ENCODE measurements at places on chromosomes 12 and 14.

DNA sequence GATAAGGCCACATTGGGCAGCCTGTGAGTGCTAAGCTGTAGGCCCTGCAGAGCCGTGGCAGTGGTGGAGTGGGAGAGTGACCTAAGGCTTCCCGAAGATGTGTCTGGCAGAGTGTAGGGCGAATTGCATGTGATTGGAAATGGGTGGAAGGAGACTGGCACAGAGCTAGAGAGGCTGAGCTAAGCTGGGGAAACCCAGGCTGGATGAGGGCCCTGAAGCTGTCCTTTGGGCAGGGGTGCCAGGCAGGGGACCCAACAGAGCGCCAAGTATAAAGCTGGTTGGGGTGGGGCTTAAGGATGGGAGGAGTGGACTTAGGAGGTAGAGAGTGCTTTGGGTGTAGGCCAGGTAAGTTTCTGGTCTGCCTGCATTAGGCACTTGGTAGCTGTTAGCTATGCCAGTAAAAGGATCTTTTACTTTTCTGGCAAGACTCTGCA, 47.9 kb downstream of the WDR20 start:
- H3K4me1 ChIP-seq = no peaks in the 10 kb centered on the region
- H3K4me3 ChIP-seq = no peak overlapping the region
- no peak overlapping the region for H3K27ac ChIP-seq

DNA sequence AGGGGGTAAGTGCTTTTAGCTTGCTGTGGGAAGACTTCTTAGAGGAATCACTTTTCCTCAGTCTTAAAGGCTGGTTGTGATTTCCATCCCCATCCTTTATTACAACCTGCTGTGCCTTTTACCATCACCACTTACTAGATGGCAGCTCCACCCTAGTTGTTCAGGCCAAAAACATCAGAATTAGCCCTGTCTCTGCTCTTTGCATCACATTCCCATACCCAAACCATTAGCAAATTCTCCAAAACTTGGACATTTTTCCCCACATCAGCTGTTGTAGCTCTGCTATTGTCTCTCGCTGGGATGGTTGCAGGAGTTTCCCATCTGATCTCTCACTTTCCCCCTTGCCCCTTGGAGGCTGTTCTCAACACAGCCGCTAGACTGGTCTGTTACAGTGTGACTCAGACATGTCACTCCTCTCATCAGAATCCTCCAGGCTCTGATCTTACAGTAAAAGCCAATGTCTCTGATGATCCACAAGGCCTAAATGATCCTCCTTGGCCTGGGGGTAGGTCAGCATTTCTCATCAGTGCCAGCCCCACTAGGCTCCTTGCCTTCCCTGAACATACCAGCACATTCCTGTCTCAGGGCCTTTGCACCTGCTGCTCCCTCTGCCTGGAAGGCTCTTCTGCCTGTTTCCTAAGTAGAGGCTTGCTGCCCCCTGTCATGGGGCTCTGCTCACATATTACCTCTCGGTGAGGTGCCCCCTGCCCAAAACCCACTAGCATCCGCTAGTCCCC, 102.5 kb downstream of the BEGAIN start:
- no peak overlapping the region for H3K4me3 ChIP-seq
- H3K4me1 ChIP-seq = no peaks in the 10 kb centered on the region

- no peaks in the 10 kb centered on the region for H3K4me1 ChIP-seq
- no peak overlapping the region for H3K4me3 ChIP-seq
- DNase-seq = no peak
- H3K27ac ChIP-seq = no peak overlapping the region
- no peaks in the 10 kb centered on the region for H3K27me3 ChIP-seq
- peaks cover 100% of the 10 kb centered on the region for H3K36me3 ChIP-seq
Measured at GRCh38 chr12:133120385-133121191, 9.5 kb downstream of the ZNF891 start.

DNA sequence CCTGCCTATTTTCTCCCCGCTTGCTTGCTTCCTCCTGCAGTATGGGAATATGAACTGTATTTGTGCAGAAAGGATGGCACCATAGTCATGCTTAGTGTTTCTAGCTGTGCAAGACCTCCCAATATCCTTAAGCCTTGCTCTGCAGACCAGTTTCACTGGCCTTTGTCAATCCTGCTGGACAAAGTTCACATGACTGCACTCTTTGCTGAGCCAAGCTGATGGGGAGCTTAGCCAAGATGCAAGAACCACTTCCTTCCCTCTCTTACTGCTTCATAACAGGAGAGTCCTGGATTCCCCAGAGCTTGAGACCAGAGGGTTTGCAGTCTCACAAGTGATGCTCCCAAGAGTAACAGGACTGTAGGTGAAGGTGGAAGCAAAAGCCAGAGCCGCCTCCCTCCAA, 3.8 kb downstream of the ASIC1 start:
- H3K36me3 ChIP-seq = no peaks in the 10 kb centered on the region
- DNase-seq = no peak
- peaks cover 7% of the 10 kb centered on the region for H3K27me3 ChIP-seq
- H3K4me1 ChIP-seq = no peaks in the 10 kb centered on the region
- H3K27ac ChIP-seq = no peak overlapping the region
- no peak overlapping the region for H3K4me3 ChIP-seq

- H3K4me3 ChIP-seq = no peak overlapping the region
- no peak for DNase-seq
- no peaks in the 10 kb centered on the region for H3K27me3 ChIP-seq
- no peaks in the 10 kb centered on the region for H3K36me3 ChIP-seq
- H3K4me1 ChIP-seq = no peaks in the 10 kb centered on the region
- no peak overlapping the region for H3K27ac ChIP-seq
Measured at GRCh38 chr12:62903151-62903550, 31.8 kb downstream of the PPM1H start.

DNA sequence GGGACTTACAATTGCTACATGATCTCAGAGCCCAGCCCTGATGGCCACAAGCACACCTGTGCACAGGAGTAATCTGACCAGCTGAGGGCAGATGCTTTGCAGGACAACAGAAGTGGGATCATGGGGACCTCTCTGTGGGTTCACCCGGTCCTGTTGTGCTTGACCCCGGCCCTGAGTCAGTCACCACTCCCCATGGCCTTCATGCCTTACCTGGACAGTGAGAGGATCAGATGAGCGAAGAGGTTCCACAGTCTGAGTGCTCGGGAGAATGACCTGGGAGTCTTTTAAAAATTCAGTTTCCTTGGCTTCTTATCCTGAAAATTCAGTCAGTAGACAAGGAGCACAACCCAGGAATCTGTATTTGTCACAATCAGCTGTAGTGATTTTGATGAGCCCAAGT, 88.1 kb downstream of the NTF3 start:
- no peaks in the 10 kb centered on the region for H3K27me3 ChIP-seq
- H3K36me3 ChIP-seq = no peaks in the 10 kb centered on the region
- no peaks in the 10 kb centered on the region for H3K4me1 ChIP-seq
- no peak overlapping the region for H3K4me3 ChIP-seq

- DNase-seq = no peak
- H3K36me3 ChIP-seq = peaks cover 7% of the 10 kb centered on the region
- no peak overlapping the region for H3K4me3 ChIP-seq
- H3K27me3 ChIP-seq = no peaks in the 10 kb centered on the region
- H3K27ac ChIP-seq = peak overlapping the region; percentile 46
- H3K4me1 ChIP-seq = peaks cover 11% of the 10 kb centered on the region
Measured at GRCh38 chr12:89344043-89344861, 8.0 kb downstream of the DUSP6 start.

Measured in tibial artery (tissue), 4 donors.